ENCODE measurements at places on chromosomes 1 and 21.

DNA sequence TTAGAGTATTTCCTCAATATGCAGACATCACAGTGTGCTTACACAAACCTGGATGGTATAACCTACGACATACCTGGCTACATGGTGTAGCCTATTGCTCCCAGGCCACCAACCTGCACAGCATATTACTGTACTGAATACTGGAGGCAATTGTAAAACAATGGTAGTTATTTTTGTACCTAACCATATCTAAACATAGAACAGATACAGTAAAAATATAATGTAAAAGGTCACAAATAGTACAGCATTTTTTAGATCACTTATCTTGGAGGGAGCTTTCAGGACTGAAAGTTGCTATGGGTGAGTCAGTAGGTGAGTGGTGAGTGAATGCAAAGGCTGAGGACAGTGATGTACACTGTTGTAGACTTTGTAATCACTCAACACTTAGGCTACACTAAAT is 492.3 kb downstream of the MRPL39 start:
- DNase-seq, result no peak

GRCh38 chr1:3821004-3821403 is 24.7 kb upstream of the LRRC47 start:
- DNase-seq, result no peak

- no peak for DNase-seq
These were observed 81.9 kb upstream of the HAO2 start for GRCh38 chr1:119286587-119287181.

GRCh38 chr21:14538483-14538882 is 7.6 kb downstream of the SAMSN1 start:
- DNase-seq, result no peak

GRCh38 chr1:189929501-189930099 is 548.1 kb downstream of the BRINP3 start:
- no peak for DNase-seq

GRCh38 chr1:72846476-72847278 is 564.3 kb upstream of the NEGR1 start:
- no peak for DNase-seq

DNA sequence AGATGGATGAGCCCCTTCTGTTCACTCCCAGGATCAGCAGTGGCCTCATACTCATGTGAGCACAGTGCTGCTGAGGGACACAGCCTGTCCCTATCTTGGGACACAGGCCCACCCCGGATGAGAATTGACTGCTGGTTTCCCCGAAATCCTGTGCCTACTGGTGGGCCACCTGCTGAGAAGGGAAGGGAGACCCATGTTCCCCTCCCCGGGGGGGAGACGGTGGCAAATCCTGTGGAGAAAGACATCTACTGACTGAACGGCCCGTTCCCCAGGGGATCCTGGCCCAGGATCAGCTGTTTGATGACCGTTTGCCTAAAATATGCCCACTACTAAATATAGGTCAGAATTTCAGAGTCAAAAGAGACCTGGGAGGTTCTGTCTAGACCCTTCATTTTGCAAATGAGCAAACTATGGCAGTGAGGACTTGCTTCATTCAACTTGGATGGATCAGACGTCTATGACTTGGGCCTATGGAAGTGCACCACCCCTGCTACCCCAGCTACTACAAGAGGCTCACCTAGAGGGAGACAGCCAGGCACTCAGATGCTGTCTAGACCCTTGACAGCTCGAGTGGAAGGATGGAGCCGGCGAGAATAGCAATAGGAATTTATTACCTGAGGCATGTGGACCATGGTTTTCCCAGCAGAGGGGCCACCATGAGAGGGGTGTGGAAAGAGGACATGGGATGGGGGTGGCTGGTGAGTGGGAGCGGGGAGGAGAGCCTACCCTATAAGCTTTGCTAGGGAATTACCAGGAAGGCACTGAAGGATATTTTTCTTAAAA is 15.6 kb upstream of the THEMIS2 start:
- DNase-seq, result no peak

DNA sequence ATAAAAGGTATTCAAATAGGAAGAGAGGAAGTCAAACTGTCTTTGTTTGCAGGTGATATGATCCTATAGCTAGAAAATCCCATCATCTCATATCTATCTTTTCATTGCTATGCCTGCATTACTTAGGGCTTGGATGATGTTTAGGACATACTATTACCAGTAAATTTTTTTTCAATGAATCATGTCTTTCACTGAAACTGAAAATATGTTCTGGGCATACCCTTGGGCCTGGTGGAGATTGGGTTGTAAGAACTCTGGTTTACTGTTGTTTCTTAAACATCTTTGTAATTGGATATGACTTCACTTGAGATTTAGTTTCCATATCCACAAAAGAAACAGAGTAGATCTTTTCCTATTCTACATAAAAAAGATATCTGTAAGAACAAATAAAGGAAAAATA is 502.2 kb upstream of the PRMT6 start:
- no peak for DNase-seq

DNA sequence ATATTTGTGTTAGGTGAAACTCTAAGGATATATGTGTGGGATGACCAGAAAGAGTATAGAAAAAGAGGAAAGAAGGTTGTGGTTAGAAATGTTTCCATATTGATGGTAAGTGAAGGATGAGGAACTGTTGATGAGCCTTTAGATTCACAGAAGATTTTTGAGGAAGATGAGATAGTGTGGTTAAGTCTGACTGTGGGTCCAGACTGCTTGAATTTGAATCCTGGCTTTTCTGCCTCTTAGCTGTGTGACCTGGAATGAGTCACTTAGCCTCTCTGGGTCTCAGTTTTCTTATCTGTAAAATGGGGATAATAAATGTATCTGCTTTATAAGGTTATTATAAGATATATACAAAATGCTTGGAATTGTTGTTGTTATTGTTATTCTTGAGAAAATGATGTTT is 27.5 kb downstream of the RGL1 start:
- DNase-seq, result no peak

Measured in activated naive CD4-positive, alpha-beta T cell (primary cell).